ENCODE measurements at places on chromosomes 11 and 22.

DNA sequence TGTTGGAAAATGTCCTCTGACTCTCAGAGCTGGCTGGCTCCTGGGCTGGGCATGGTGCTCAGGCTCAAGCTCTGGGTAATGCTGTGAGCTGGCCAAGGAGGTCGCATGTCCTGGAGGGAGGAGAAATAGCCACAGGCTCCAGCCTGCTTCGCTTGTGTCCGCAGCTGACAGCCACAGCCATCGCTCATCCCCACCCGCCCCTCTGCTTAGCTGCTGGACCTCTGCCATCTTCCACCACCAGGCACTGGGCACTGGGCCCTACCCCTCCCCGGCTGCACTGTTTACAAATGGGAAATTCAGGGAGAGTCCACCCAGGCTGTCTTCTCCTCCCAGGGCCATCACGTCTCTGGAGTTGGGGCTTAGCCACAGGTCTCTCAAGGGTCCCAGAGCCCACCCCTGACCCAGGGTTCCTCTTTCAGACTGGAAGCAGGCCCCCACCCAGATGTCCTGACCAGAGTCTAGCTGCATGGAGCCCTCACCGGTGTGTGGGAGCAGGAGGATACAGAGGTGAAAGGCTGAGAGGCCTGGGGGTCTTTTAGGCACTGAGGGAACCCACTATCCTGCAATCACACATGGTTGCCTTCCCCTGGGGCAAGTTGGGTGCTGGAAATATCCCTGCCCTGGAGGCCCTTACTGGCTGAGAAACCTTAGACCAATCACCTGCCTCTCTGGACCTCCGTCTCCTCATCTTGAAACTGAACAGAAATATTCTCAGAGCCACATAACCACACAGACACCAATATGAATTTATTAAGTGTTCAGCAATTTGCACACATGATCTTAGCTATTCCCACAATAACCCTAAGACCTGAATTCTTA lies 62.7 kb downstream of the CD82 start:
- DNase-seq, result no peak

DNA sequence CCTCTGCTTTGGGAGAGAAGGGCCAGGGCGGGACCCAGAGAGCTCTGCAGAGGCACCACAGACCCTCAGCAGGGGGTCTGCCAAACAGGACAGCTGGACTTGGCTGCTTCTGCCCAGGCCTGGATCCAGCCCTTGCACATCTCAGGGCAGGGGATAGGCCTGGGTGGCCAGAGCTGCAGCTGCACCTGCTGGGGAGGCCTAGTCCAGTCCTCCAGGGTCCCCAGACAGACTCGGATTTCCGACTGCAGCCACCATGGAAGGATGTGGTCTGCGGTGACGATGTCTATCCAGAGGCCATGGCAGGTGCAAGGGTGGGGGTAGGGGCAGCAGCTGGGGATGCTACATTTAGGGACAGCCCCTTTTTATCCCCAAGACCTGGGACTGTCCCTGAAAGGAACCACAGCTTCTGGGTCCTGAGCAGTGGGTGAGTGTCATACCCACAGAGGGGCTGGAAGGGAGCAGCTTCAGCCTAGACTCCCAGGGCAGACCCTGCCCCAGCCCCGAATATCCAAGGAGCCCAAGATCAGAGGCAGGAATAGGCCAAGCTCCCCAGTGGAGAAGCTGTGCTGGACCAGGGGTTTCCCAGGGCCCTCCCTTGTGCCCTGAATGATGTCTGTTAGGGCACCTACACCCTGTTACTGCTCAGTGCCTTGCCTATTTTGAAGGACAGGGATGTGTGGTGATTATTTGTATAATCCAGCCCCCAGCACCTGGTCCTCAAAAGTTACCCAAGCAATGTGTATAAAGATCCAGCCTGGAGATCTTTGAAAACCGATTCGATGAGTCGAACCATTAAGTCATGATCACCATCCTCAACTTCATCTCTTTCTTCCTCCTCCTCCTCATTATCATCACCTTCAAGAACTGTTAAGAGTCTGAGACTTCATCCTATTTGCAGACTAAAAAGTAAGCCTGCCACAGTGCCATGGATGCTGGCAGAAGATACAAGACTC lies 2.5 kb upstream of the IGLL5 start:
- no peak for DNase-seq

GRCh38 chr11:35003658-35004057 lies 87.2 kb downstream of the PDHX start:
- no peak for DNase-seq

GRCh38 chr22:47047321-47048122 lies 285.1 kb downstream of the TBC1D22A start:
- no peak for DNase-seq

DNA sequence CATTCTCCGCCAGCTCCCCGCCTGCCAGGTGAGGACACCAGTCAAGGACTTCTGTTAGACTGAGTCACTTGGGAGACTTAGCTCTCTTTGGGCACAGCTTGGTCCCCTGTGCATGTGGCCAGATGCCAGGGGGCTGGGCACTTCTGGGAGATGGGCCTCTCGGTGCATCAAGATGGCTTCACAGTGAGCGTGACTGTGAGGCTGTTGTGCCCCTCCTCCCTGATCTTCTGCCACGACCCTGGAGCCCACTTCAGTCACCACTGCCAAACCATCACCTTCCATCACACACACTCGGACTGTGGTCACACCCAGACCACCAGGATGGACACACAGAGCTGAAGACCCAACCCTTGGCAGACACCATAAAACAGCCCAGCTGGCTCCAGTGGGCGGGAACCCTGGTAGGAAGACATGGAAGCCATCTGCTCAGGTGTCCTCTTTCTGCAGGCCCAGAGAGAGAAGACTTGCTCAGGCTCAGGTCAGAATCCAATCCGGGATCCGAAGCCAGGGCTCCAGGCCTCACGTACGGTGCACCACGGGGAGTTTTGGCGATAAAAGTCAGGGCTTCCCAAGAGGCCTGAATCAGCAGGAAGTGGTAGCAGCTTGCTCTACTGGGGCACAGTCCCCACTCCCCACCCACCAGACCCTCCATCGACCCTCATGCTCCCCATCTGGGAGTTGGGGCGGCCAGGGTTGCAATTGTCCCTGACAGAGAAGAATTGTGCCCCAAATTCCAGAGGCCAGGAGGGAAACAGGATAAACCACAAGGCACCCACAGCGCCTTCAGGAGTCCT lies 29.8 kb upstream of the CD5 start:
- no peak for DNase-seq

- DNase-seq, result no peak
Measured at GRCh38 chr11:105208019-105208418, 68.5 kb upstream of the CARD18 start.

DNA sequence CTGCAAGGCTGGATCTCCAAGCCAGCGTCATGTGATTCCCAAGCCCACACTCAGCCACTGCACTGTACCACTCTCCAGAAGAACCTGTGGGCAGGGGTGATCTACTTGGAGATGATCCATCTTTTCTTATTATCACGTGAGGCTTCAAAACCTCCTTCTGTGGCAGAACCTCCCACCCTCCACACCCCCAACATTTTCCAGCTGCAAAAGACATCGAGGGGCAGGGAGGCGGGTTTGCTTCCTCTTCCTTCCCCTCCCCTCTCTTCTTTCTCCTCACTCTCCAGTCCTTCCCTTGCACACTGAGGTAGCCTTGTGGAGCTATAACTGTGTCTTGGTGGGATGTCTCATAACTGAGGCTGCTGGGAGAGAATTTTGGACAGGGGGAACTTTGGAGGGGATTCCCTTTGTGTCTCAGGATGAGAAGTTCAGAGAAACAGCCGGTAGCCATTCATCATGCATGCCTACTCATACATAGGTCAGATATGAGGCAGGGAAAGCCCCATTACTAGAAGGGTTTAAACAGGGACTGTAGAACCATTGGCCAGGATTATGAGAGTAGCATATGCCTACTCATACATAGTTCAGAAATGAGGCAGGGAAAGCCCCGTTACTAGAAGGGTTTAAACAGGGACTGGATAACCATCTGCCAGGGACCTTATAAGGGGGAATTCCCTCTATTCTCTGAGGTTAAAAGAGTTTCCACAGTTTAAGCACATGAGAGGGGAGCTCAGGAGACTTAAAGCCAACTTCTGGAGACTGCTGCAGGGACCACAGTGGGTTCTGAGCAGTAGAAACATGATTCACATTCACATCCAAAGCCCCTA lies 420.7 kb upstream of the CADM1 start:
- DNase-seq, result no peak

GRCh38 chr11:65498977-65499712 lies at the start of gene MALAT1:
Gene MALAT1 (plus strand): TSS chr11:65499045.
- DNase-seq, result peak; percentile 92

DNA sequence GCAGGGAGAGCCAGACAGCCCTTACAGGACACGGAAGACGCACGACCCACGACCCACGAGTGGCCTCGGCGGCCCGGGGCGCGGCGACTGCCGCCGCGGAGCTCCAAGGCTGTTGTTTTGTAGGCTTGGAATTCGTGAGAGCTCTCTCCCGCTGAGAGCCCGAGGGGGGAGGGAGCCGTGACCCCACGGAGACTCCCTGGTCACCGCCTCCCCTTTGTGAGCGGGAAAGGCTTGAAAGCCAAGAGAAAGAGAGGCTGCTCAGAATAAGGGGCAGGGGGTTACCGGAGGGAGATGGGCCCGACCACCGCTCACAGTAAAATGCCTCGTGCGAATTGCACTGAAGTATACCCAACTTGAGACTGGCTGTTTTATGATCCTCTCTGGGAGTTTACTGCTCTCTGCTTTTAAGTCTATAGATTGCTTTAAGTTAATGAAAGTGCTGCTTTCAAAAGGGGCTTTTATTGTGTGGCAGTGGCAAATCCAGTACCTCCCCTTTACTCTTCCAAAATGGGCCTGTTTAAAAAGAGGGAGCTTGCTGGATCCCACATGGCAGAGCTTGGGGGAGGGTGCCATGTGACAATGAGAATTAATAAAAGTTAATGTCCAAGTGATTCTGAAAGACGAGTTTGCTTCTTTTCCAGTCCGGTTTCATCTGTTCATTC lies 2.9 kb downstream of the PKNOX2 start:
- DNase-seq, result no peak

DNA sequence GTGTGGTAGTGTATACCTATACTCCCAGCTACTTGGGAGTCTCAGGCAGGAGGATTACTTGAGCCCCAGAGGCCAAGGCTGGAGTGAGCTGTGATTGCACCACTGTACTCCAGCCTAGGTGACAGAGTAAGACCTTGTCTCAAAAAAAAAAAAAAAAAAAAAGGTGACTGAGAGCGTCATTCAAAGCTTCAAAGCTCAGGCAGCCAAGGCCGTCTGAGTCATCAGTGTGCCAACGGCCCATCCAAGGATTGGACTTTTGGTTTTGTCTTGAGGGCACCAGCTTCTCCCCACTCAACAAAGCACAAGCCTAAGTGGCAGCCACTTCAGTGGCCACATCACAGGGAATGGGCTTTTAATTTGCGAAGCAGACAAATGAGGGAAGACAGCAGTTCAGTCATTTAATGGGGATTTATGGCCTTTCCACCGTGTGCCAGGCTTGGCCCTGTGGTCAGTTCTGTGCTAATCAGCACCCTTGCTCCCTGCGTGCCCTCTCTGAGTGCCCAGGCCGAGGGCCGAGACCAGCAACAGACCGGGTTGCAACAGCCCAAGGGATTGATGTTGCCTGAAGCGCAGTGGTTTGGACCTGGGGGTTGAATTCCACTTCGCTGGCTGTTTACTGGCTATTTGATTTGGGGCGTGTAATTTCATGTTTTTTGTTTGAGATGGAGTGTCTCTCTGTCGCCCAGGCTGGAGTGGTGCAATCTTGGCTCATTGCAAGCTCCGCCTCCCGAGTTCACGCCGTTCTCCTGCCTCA lies 30.2 kb upstream of the CRYBB3 start:
- DNase-seq, result no peak

- no peak for DNase-seq
Measured at GRCh38 chr11:2549080-2549479, 104.3 kb downstream of the KCNQ1 start.

DNA sequence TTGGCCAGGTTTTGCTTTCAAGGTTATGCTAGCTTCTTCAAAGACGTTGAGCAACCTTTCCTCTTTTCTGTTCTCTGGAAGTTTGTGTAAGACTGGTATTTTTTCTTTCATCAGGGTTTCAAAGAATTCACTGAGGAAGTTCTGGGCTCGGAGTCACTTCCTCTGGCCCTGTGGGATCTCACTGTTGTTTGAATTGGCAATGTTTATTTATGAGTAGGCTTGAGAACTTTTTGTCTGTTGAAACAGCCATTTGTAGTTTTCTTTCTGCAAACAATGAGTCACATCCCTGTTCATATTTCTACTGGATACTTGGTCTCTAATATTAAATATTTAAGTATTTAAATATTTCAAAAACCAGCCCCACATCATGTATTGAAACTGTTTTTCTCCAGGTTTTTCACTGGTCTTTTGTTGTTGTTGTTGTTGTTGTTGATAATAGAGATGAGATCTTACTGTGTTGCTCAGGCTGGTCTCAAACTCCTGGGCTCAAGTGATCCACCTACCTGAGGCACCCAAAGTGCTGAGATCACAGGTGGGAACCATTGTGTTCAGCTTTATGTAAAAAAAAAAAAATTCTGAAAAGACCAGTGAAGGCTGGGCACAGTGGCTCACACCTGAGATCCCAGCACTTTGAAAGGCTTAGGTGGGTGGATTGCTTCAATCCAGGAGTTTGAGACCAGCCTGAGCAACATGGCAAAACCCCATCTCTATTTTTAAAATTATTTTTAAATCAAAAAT lies 26.9 kb downstream of the SUSD2 start:
- DNase-seq, result no peak

DNA sequence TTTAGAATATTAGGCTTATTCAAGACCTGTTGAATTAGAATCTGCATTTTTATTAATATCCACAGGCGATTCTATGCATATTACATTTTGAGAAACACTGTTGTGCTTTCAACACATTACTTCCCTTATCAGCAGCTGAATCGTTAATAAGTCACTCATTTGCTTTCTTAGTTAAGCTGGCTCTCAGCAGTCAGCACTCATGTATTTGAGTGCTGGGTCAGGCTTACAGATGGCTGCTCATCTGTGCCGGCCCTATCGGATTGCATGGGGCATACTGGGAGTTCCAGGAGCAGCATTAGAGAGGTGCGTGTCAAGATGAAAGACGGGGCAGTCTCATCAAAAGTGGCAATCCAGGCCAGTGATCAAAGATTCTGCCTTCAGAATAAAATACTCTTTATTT lies 10.8 kb upstream of the OR51L1 start:
- DNase-seq, result no peak

DNA sequence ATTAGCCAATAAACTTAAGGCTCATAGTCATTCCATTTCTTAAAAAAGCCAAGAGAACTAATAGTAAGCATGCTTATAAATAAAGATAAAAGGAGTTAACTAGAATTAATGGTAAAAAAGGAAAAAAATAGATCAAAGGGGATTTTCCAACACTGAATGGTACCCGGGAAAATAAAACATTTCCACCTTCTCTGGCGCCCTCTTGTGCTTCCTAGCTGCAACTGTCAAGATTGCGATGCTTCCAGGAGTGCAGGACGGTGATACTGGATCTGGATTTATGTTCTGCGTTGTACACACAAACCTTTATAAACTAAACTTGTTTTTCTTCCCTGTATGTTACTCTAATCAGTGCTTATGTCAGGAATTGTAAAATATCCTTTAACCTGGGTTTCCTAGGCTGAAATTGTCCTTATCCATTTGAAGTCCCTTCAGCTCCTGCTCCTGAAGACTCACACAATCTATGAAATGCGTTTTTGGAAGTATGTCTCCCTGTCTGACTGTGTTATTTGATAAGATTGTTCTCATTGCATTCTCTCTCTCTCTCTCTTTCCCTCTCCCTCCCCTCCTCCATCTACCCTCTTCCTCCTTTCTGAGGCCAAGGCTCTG lies 9.6 kb upstream of the HTATIP2 start:
- DNase-seq, result no peak

- DNase-seq, result no peak
Measured at GRCh38 chr11:2724653-2725367, 25.0 kb upstream of the KCNQ1OT1 start.

- no peak for DNase-seq
Measured at GRCh38 chr11:9629064-9629463, 34.8 kb upstream of the SWAP70 start.

Data from stimulated activated CD8-positive, alpha-beta memory T cell treated with anti-CD3 and anti-CD28 coated beads, Interleukin-15, amount 100 ng/mL, for 24 hours (primary cell).